ENCODE measurements at places on chromosomes 6 and 20. TPM values are rescaled to one million over a fixed set of nuclear protein-coding genes. Genes with fewer than 3 reads are reported as not detected.

DNA sequence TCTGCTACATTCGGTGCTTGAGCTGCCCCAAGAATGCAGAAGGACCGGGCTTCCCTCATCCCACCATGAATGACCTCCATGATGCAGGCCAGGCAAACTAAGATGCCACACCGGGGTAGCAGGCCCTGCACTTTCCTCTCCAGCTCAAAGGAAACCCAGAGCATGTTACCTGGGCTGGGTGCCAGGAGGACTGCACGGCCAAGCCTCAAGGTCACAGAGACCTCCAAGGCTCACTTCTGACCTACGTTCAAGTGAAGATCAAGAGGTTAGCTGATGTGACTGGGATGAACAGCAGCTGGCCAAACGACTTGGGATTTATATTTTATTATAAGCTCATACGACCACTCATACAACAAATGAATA, 501.8 kb downstream of the CD83 start:
- DNase-seq = no peak

The ZC2HC1B gene
- not detected for total RNA-seq

GRCh38 chr20:52785679-52786078, 186.5 kb upstream of the TSHZ2 start:
- DNase-seq = no peak

The ATP6V1G2 gene
- total RNA-seq = 3.3 TPM

GRCh38 chr6:6591778-6592465, 3.4 kb downstream of the LY86 start:
- no peak for DNase-seq

- no peak for DNase-seq
These were observed 83.5 kb downstream of the SCML4 start for GRCh38 chr6:107740496-107741190.

DNA sequence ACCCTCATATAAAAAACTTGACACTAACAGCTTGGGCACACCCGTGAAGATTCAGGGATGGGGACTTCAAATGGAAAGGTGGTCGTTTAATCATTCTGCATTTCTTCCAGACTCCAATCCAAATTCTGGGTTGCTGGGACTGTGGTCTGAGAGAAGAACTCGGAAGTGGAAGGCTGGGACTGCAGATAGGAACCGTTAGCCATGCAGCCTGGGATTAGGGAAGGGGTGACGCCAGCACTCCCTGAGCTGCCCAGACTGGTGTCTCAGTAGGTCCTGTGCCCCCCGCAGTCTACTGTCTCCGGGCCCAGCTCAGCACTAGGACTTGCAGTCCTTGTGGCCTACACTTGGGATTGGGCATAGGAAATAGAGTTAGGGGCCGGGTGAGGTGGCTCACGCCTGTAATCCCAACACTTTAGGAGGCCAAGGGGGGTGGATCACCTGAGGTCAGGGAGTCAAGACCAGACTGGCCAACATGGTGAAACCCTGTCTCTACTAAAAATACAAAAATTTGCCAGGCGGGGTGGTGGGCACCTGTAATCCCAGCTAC, 511 bp upstream of the CLIC1 start:
- no peak for DNase-seq
